ENCODE measurements at places on chromosomes 1 and 21. TPM values are rescaled to one million over a fixed set of nuclear protein-coding genes. Genes with fewer than 3 reads are reported as not detected.

- DNase-seq: no peak
Observed at GRCh38 chr21:38039369-38039768, 123.1 kb upstream of the KCNJ6 start.

- peak; percentile 70 for DNase-seq
Observed at GRCh38 chr1:117886101-117886795, 43.2 kb downstream of the GDAP2 start.

GRCh38 chr1:44321466-44321865 is 33.6 kb downstream of the ERI3 start:
- no peak for DNase-seq

DNA sequence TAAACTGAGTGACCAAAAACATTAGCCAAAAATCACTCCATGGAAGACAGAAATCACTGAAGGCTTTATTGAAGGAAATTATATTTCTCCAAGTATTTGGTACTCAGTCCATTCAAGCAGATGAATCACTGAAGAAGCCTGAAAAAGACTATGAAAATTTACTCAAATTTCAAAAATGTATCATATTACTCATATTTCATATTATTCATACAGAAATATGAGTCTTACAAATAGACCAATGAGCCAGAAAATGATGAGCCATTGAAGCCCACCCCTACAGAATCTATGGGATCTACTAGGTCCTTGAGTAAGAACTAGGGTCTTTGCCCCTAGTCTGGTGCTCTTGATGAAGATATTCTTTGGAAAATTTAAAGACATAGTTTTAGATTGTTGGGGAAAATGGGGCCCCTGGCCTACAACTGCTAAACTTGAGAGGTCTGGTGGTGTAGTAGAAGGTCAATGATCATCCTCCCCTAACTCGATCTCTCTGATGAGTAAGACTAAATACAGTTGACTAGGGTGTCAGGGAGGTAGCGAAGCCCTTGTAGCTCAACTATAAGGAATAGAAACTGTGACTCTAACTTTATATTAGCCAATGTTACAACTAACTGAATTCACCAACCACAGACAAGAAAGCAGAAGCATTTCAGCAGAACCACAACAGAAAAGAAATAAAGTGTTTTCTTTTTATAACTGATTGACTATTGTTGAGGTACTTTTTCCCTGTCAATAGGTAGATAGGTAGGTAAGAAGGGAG is 81.0 kb downstream of the NOTCH2 start:
- DNase-seq: no peak

DNA sequence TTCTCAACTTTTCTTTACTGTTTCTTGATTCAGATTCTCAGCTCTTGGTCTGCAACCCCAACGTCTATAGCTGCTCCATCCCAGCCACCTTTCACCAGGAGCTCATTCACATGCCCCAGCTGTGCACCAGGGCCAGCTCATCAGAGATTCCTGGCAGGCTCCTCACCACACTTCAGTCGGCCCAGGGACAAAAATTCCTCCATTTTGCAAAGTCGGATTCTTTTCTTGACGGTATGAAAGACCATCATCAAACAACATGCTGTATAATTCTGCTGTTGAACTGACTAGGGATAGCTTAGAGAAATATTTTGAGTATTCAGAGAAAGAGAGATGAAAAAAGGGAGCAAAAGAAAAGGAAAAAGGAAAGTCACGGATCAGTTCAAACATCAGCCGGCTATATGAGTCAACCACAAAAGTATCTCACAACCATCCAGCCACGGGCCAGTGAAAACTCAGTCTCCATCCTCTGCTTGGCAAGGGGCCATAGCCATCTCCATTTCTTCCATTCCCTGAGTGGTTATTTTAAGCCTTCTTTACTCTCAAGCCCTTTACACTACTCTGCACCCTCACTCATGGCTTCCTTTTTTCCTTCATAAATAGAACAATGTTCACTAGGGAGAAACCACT is 14.1 kb downstream of the DNASE2B start:
- DNase-seq: peak; percentile 84

The PRR9 gene
- 0.52 TPM for total RNA-seq

The HSD3B2 gene
- total RNA-seq: not detected

The PTGFRN gene
- total RNA-seq: 157 TPM

DNA sequence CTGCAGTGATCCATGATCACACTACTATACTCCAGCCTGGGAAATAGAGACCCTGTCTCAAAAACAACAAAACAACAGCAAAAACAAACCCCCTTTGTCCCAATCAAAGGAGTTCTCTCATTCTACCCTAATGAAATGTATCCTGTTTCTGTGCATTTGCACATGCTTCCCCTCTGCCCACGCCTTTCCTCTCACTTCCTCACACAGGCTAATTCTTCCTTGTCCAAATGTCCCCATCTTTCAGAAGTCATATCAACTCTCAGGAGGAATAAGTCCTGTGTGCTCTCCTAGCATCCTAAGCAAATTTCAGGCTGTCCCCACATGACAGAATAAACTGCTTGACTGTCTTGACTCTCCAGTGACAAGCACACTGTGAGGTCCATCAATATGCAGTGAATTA is 8.1 kb upstream of the ATP1B1 start:
- no peak for DNase-seq

The PIGM gene
- 7.0 TPM for total RNA-seq

- DNase-seq: no peak
Observed at GRCh38 chr21:44874497-44875315, 1.2 kb upstream of the PTTG1IP start.

GRCh38 chr1:81990241-81990640 is 189.5 kb downstream of the ADGRL2 start:
- no peak for DNase-seq

- peak; percentile 20 for DNase-seq
Observed at GRCh38 chr1:236489710-236490377, 33.9 kb upstream of the LGALS8 start.

DNA sequence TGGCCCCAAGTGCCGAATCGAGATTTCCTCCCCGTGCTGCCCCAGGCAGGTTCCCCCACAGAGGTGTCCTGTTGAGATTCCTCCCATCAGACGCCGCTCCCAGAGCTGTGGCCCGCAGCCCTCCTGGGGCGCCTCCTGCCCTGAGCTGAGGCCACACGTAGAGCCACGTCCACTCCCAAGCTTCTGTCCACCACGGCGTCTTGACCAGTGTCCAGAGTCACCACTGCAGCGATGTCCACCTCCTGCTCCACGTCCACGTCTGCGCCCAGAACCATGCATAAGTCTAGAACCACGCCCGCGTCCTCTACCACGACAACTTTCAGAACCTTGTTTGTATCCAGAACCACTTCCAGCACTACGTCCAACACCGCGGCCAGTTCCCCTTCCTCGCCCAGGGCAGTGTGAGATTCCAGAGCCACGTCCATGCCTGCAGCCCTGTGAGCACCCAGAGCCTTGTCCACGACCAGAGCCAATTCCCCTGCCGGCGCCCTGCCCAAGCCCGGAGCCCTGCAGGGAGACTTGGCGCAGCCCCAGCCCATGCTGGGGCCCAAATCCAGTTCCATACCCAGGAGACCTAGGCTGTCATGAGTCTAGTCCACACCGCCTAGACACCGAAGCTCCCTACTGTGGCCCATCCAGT is 2.8 kb downstream of the KPRP start:
- DNase-seq: no peak

DNA sequence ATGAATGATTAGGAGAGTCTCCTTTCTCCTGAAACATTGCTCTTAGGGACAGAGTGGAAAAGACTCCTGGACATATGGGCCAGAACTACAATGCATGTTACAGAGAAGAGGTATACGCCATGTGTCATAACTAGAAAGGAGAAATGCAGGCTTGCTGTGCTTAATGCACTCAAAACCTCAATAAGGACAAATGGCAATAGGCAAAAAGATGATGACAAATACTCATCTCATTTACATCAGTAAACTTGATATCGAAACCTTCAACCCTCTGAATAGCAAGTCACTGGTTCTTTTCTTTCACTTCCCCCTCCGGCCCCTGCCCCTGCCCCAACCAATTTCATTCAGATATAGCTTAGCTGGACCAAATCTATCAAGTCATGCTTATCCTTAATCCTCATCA is 1.9 kb upstream of the GPR88 start:
- no peak for DNase-seq

GRCh38 chr1:212614453-212615200 is 6.1 kb downstream of the ATF3 start:
- DNase-seq: no peak

- DNase-seq: no peak
Observed at GRCh38 chr21:42687796-42688195, 34.4 kb downstream of the PDE9A start.

DNA sequence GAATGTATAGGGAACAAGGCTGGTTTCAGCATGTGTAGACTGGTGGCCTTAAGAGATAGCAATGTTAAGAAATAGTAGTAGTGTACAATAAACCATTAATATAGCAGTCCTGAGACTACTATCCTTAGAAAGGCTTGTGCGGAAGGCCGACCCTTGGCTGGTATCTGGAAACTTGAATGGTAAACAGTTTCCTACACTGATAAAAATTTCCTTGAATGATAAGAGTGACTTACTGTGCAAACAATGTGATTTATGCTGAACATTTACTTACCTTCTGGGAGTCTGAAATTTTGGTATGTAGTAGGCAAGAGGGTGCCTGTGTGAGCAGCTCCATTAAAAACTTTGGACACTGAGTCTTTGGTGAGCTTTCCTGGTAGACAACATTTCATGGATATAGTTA is 44.7 kb downstream of the MAST2 start:
- no peak for DNase-seq

The RPE65 gene
- 0.91 TPM for total RNA-seq

DNA sequence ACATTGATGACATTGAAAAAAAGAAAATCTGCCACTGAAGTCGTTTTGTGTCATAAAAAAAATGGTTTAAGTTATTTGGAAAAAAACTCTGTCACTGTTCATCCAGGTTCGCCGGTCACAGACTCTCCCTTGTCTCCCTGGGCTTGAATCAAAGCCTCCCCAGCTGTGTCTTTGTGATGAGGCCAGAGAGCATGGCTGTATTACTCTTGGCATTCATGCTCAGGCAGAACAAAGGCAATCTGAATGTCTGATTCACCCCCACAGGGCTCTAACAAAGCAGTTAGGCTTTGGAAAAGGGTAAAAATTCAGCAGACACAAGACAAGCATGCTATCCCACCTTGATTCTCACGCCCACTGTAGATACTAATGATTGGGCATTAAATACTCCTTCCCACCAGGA is 304.3 kb upstream of the PLD5 start:
- peak; percentile 8 for DNase-seq

The DENND2D gene
- not detected for total RNA-seq

- DNase-seq: no peak
Observed at GRCh38 chr1:7409278-7409677, 361.8 kb upstream of the VAMP3 start.

GRCh38 chr1:86542631-86543030 is 4.2 kb upstream of the CLCA4 start:
- peak; percentile 8 for DNase-seq

The LRRC8B gene
- total RNA-seq: 6.3 TPM

DNA sequence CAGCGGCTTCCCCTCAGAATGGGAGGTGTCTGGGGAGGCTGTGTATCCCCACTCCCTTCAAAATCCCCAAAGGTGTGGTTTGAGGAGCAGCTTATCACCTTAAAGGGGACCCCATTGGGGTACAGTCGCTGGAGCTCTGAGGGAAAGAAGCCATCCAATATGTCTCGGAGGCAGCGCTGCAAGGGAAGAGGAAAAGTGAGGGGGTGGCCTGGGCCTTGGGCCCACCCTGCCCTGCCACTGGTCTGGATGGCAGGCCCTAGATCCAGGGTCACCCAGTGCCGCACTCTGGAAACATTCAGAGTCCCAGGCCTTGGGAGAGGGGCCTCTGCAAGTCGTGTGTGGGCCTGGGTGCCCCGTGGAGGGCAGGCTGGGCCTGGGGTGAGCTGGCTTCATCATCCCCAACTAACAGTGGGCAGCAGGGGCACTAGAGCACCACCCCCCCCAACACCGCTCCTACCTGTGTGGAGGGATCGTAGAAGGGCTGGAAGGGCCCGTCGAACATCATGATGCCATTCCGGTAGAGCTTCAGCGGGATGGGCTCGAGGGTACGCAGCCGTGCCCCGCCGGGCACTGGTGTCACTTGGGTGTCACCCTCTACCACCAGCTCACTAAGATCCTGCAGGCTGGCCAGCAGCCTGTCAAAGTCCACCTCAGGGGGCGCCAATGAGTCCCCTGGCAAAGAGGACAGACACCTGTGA is 5.6 kb downstream of the SH3BGRL3 start:
- no peak for DNase-seq

The BMP8B gene
- total RNA-seq: not detected

DNA sequence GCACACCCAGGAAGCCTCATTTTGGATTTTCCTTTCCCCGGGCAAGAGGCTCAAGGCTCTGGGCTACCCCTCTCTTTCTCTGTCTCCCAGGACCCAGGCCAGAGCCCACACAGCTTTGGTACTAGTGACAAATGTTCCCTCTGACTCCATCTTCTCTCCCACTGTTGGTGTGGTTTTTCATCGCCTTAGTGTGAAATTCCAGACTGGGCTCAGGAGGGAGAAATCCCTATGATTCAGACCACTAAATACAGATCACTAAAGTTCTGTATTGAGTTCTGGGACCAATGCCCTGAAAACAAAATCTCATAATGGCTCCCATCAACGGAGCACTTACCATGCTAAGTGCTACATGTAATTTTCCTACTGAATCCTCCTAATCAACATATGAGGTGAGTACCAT is 26.1 kb downstream of the IQGAP3 start:
- DNase-seq: no peak
